ENCODE measurements at places on chromosomes 7 and 10.

GRCh38 chr10:105691811-105692210 is 1050.7 kb downstream of the SORCS3 start:
- no peak for DNase-seq

DNA sequence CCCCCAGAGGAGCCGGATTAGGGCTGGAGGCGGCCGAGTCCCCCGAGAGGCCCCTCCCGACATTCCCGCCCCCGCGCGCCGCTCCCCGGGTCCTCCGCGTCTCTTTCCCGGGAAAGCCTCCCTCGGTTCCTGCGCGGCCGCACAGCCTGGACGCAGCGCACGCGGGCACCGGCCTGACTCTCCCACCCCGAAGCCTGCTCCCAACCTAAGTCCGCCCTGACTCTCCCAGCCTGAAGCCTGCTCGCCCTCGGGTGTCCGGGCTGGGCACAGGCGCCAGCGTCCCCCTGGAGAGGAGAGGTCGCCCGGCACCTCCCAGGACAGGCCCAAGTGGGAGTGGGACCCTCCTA is 441 bp upstream of the VENTX start:
- DNase-seq: no peak

- DNase-seq: peak; percentile 51
Measured at GRCh38 chr10:97332591-97333350, 1.8 kb downstream of the FRAT2 start.

- DNase-seq: no peak
Measured at GRCh38 chr10:104434601-104435000, 81.0 kb downstream of the CFAP58 start.

GRCh38 chr10:88974446-88975376 is 15.9 kb upstream of the FAS start:
- peak; percentile 70 for DNase-seq

DNA sequence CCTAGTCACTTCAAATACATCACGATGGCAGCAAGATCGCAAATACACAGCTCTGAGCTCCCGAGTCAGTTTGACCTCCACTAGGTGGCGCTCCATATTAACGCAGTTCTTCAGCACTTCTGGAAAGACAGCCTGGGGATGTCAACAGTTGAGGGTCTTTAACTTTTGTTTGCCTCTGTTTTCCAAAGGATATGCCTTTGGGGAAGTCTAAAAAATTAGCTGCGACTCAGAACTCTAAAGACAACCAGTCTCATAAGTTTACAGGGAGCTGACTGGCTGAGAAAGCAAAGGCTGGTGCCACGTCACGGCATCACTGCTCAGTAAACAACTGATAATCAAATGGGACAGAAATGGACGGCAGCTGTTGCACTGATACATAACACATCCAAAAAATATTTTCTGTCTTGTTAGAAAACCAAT is 458.8 kb downstream of the SORCS1 start:
- DNase-seq: peak; percentile 43

DNA sequence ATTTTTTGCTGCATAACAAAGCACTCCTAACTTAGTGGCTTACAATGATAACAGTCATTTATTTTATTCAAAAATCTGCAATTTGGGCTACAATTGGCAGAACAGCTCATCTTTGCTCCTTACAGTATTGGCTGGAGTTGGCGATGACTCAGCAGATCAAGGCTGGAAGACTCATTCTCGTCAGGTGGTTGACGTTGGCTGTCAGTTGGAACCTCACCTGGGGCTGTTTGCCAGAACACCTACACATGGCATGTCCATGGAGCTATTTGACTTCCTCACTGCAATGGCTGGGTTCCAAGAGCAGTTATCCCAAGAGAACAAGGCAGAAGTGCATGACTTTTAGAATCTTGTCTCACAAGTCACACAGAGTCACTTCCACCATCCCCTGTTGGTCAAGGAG is 75.1 kb downstream of the NOD1 start:
- peak; percentile 13 for DNase-seq

GRCh38 chr10:29807163-29807806 is 172.5 kb upstream of the SVIL start:
- no peak for DNase-seq

DNA sequence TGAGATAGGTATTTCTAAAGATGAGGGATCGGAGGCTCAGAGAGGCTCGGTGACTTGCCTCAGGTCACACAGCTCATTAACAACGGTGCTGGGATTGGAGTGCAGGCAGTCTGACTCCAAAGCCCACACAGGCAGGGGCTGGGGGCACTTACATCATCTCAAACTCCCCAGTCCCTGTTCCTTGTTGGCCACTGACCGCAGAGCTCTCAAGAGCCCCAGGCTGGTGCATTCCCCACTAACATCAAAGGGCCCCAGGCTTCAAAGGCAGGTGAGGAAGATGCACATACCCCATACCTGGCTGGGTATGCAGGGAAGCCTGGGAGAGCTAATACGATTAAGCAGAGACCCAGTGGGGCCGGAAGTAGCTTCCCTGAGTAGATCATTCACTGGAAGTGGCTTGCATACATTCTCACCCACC is 13.7 kb upstream of the NODAL start:
- DNase-seq: no peak

- DNase-seq: peak; percentile 10
Measured at GRCh38 chr10:32960022-32960421, 2.0 kb upstream of the ITGB1 start.

DNA sequence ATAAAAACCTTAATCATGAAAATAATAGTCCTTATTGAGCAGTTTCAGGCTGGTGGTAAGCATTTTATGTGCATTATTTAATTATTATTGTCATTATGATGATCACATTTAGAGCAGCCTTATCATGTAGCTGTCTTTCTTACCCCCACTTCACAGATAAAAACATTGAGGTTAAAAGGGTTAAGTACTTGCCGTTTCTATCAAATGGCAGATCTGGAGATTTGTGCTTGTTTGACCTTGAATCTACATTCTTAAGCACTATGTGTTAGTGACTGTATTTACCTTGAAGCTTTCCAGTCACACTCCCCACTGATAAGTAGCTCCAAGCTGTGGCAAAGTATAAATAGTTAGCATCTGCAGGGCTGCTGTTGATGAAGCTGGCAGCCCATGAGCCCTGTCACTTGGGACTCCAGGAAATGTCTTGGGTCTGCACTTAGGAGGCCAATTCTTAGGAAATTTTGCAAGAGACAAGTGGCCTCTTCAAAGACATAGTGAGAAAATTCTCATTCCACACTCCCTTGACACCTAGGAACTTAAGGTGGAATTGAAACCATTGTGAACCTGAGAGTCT is 116.8 kb upstream of the AGR3 start:
- DNase-seq: no peak

GRCh38 chr7:132161976-132162375 is 414.3 kb downstream of the PLXNA4 start:
- DNase-seq: no peak

GRCh38 chr7:109864230-109864629 is 1226.7 kb upstream of the LRRN3 start:
- no peak for DNase-seq

- DNase-seq: no peak
Measured at GRCh38 chr7:33054261-33054964, 8.2 kb downstream of the NT5C3A start.

DNA sequence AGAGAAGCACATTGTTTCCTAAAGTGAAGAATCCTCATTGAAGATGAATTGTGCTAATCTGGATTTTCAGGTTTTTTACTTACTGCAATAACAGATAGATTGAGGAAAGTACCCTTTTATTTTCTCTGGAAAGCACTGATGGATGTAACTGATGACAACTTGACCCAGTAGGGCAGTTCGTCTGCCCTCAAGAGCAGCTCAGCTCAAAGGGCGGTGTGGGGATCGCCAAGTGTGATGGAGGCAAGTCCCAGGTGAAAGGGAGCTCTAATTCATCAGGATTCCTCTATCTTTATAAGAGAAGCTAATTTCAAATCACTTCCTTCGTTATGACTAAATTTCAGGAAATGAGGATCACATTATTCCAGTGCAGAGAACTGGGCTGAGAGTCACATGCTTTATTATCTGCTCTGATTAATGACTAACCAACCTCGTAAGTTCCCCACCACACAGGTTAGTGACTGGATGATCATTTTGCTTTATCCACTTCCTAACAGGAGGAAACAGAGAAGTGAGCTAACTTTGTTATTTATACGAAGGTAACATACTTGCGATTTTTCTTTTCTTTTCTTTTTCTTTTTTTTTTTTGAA is 98.8 kb downstream of the PFKFB3 start:
- no peak for DNase-seq

GRCh38 chr7:42143711-42144600 is 93.1 kb downstream of the GLI3 start:
- DNase-seq: no peak

GRCh38 chr7:133275446-133276095 is 22.7 kb downstream of the EXOC4 start:
- no peak for DNase-seq

DNA sequence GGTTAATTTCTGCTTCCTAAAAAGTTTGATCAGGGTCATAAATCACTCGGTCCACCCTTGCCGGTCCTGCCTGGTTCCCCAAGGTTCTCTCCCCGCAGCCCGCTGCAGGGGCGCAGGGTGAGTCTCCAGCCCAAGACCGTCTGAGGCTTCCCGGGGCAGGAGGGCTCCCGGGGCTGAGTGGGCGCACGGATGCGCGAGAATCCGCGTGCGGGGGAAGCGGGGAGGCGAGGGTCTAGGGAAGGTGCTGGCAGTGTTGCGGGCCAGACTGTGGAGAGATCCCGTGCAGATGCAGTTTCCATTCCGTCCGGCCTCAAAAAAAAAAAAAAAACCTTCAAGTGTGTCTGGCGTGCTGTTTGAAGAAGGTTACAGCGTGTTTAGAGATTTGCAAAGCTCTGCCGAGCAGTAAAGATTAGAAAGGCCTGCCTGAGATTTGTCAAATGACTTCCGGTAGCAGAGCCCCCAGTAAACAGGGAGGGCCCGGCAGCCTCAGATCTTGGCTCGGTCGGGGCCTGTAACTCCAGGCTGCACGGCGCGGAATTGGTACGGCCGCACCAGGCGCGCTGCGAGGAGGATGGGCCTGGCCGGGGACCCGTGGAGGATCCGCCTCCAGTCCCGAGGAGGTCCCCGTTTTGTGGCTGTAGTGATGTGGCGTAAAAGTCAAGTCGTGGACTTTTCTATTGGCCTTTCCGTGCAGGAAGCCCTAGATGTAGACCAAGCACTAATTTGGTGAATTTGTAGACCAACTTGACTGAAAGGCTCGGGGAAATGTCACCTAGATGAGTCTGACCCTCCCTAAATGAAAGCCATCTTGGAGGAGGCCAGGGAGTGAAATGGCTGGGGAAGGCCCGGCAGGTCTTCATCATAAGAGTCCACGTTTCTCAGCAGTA is 293.2 kb upstream of the NFE2L3 start:
- no peak for DNase-seq

GRCh38 chr7:86863452-86863851 is 196.0 kb downstream of the ELAPOR2 start:
- DNase-seq: no peak

- DNase-seq: no peak
Measured at GRCh38 chr10:121411004-121411403, 187.2 kb downstream of the FGFR2 start.

DNA sequence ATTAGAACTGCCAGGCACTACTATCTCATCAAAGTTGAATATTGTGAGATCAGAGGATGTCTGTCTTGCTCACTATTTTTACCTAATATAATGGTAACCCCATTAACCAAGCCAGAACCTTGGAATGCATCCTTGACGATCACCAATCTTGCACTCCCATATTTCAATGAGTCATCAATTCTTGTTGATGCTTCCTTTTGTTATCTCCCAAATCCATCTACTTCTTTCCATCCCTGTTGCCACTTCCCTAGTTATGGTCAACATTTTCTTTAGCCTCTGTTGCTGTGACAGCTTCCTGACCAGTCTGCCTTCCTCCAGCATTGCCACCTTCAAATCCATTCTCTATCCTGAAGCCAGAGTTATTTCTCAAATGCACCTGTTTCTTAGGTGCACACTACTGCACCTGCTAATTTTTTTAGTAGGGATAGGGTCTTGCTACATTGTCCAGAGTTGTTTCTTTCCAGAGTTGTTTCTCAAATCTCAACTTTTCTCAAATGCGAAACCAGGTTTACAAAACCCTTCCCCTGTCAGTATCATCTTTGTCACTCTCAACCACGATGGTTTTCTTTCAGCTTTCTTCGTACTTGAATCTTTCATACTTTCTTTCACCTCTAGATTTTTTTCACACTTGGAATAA is 15.7 kb downstream of the ITGA8 start:
- DNase-seq: no peak

DNA sequence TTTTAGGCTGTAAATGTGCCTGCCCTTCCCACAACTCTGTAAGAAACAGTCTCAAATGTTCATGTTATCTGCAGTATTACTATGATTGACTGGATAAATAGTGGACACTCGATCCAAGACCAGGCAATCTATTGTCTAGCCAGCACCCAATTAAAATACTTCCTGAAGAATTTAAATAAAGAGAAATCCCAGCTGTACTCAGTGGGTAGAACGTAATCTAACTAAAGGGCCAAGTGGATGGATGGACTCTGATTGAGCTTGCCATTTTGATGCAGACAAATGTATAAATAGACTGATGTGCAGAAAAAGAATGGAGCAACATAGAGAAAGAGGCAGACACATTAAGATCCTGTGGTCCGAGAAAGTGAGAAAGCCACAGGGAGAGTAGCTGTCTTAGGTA is 158.0 kb downstream of the IPMK start:
- DNase-seq: no peak

DNA sequence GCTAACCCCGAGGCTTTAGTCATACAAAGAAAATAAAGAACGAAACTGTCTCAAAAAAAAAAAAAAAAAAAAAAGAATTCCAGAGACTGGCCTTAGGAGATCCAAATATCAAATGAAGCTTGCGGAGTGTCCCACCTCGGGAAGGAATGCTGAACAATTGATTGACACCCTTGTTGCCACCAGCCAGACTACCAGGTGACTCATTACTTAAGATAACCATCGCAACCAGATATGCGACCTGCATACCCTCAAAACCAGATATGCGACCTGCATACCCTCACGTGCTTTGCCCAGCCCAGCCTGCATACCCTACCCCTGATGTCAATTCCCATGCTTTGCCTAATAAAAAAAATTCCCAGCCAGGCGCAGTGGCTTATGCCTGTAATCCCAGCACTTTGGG is 2.7 kb upstream of the PRKRIP1 start:
- no peak for DNase-seq

DNA sequence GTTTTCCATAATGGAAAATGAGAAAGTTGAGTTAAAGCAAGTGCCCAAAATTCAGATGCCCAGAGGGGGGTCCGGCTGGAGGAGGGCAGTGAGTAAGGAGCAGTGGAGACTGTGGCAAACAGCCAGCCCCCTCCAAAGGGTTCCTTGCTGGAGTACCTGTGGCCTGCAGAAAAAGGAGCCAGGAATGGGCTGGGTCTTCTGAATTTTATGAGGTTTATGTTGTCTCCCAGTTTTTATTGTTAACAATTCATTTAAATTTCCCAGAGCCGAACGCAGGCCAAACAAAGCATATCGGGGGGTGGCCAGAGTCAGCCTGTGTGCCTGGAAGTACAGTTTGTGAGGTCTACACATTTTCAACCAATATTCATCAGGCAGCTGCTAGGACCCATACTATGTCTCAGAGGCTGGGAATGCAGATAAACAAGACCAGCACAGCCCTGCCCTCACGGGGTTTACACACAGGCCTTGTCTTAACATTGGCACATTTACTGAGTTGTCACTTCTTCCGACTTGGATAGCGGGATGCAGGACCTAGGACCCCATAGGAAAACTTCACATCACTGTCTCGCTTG is 12.9 kb upstream of the CSGALNACT2 start:
- DNase-seq: no peak

- DNase-seq: no peak
Measured at GRCh38 chr10:96840841-96841518, 8.9 kb downstream of the LCOR start.

- no peak for DNase-seq
Measured at GRCh38 chr7:117588352-117588794, 108.5 kb downstream of the CFTR start.

Measured in hematopoietic multipotent progenitor cell treated with erythropoietin and hydrocortisone succinate and interleukin-3 and kit ligand, for 17 days (in vitro differentiated cells).